Central memory CD8-positive, alpha-beta T cell (primary cell): ENCODE measurements at places on chromosomes 3 and 15.

DNA sequence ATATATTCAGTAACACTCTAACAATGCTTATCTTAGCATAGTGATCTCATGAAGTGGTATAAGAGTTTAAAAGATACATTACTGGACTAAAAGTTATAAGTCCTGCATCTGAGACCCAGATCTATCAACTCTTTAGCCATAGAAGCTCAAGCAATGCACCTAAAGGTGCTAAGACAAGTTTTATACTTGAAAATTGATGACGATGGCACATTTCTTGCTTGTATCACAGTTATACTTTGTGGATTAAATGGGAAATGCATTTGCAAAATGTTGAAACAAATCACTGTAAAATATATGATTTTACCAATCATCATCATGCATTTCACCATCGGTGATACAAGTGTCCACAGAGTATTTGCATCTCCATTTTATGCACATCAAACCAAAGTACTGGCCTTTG, 525.3 kb upstream of the ZNF385D start:
- DNase-seq, result no peak

DNA sequence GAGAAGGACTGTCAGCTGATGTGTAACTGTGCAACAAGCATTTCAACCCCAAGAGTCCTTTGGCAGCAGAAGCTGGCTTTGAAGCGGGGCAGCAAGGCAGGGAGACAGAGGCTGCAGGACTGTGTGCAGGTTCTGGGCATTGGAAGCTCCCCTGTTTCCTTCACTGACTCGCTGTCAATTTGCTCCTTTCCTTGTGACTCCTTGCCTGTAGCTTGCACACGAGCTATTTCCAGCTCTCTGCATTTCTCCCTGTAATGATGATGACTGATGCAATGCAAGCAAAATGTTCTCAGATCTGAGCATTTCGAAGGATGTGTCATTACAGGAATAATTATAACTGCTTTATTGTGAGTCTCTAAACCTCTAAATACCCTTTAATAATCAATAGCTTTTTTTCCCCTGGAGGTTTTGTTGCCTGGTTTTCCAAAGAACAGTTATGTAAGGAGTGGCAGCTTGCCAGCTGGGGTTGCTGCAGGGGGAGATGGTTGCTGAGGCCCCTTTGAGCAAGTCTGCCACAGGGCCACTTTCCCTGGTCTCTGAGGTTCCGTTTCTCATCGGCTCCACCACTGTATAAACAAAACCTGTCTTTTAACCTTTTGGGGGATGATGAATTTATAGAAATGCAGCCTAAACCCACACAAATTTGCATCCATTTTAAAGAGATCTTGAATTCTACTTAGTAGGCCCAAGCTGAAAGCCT, 2.8 kb downstream of the APOD start:
- no peak for DNase-seq

GRCh38 chr3:130950124-130950523, 56.2 kb downstream of the ATP2C1 start:
- DNase-seq, result no peak

- no peak for DNase-seq
Measured at GRCh38 chr3:186109897-186110803, 1.3 kb upstream of the ETV5 start.

- DNase-seq, result no peak
Measured at GRCh38 chr15:85788771-85789495, 5.8 kb downstream of the KLHL25 start.

DNA sequence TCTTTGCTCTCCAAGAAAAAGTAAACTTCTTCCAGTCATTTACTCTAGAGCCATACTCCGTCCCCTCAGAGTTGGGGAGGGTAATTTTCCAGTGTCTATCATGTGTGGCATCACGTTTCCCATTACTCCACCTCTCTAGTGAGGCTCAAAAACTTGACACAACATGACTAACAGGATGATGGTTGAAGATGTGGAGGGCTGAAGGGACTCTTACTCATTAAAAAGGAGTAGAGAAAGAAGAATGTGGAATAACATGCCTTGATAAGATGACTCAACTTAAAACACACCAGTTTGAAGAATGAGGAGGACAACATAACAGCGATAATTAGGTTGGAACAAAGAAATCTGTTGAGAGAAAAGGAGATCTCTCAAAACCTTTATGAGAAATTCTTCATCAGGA, 894.3 kb downstream of the OTOL1 start:
- no peak for DNase-seq

GRCh38 chr3:77191640-77192039, 151.7 kb downstream of the ROBO2 start:
- no peak for DNase-seq

DNA sequence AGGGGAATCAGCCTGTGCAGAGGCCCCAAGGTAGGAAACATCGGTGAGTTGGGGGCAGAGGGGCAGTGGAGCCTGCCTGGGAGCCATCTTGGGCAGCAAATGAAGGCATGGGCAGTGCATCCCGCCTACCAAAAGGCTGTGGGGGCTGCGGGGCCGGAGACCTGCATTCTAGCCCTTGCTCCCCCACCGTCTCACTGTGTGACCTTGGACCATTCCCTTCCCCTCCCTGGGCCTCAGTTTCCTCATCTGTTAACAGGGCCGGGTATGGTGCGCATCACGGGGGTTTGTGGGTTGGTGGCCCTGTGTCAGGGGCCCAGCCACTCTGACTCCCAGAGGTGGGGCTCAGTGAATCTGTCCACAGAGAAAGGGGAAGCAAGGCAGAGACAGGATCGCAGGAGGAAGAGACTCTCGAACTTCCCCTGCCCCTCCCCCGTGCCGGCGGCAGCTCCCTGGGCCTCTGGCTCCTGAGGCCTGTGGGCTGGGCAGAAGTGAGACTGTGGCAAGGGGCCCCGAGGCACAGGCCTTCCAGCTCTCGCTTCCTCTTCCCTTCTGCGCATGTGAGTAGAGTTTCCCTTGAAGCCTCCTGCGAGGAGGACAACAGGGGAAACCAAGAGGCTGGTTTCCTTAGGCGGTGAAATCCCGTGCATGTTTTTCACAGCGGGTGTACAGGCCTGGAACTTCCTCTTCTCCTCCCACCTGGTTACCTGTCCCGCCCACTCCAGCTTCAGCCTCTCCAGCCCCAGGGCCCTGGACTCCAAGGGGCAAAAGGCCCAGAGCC, 42.9 kb downstream of the IDH2 start:
- DNase-seq, result no peak

GRCh38 chr3:146682171-146682570, 77.0 kb upstream of the PLSCR5 start:
- DNase-seq, result no peak

DNA sequence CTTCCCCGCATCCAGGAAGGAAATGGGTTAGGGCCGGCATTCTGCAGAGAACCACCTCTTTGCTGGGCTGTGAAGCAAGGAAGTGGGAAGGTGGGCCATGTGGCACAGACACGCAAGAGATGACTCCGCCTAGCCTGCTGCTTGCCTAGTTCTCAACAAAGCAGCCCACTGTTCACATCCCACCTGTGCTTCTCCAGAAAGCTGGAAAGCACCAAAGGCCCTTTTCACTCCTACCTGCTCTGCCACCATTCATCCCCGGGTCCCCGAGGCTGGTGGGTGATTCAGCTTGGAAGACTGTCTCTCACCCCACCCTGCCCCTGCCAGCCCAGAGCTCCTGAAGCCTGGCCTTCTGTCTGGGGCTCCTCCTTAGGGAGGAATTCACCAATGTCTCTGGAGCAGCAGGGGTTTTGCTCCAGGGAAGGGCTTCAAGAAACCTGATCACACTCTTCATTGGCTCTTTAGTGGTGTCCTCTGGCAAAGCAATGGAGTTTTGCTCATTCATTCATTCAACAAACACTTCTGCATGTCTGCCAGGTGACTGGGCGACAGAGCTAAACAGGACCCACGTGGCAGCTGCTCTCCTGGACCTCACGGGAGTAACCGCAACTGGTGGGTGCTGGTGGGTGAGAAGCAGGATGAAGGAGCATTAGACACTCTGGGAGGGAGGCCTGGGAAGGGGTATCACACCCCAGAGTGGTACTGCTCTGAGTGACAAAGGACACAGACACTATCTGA, 145.4 kb upstream of the TLE3 start:
- DNase-seq, result no peak

- no peak for DNase-seq
Measured at GRCh38 chr3:172140499-172141391, 101.4 kb downstream of the FNDC3B start.
